ENCODE measurements at places on chromosomes 6 and 20.

GRCh38 chr20:47054945-47055344 lies 160.3 kb downstream of the EYA2 start:
- no peak for DNase-seq

- DNase-seq, result no peak
These were observed 238.9 kb downstream of the ERMARD start for GRCh38 chr6:169990095-169991030.

- no peak for DNase-seq
These were observed 28.8 kb upstream of the MYLK2 start for GRCh38 chr20:31790401-31790800.

GRCh38 chr6:51648236-51648635 lies 439.2 kb downstream of the PKHD1 start:
- no peak for DNase-seq

- no peak for DNase-seq
These were observed 10.2 kb upstream of the MAP3K7 start for GRCh38 chr6:90596967-90597539.

- DNase-seq, result no peak
These were observed 259.2 kb upstream of the MANEA start for GRCh38 chr6:95318137-95318536.

GRCh38 chr6:168007592-168008338 lies 10.3 kb downstream of the KIF25 start:
- no peak for DNase-seq

GRCh38 chr6:143684486-143684885 lies 6.7 kb downstream of the PHACTR2 start:
- no peak for DNase-seq
